ENCODE measurements at places on chromosomes 2 and 18. TPM values are rescaled to one million over a fixed set of nuclear protein-coding genes. Genes with fewer than 3 reads are reported as not detected.
A peak's percentile ranks its signal among the peaks of the same experiment; 100 is the strongest.

EIF2B4 gene
- total RNA-seq = 50.1 TPM

CCDC138 gene
- total RNA-seq = 1.2 TPM

HNRNPLL gene
- 61.5 TPM for total RNA-seq

NEU2 gene
- total RNA-seq = not detected

CXCR2 gene
- total RNA-seq = 0.11 TPM

ACKR3 gene
- total RNA-seq = 50.5 TPM

ANKRD36C gene
- total RNA-seq = 20.3 TPM

ITSN2 gene
- 47.0 TPM for total RNA-seq

PLGLB1 gene
- total RNA-seq = 3.4 TPM

DNA sequence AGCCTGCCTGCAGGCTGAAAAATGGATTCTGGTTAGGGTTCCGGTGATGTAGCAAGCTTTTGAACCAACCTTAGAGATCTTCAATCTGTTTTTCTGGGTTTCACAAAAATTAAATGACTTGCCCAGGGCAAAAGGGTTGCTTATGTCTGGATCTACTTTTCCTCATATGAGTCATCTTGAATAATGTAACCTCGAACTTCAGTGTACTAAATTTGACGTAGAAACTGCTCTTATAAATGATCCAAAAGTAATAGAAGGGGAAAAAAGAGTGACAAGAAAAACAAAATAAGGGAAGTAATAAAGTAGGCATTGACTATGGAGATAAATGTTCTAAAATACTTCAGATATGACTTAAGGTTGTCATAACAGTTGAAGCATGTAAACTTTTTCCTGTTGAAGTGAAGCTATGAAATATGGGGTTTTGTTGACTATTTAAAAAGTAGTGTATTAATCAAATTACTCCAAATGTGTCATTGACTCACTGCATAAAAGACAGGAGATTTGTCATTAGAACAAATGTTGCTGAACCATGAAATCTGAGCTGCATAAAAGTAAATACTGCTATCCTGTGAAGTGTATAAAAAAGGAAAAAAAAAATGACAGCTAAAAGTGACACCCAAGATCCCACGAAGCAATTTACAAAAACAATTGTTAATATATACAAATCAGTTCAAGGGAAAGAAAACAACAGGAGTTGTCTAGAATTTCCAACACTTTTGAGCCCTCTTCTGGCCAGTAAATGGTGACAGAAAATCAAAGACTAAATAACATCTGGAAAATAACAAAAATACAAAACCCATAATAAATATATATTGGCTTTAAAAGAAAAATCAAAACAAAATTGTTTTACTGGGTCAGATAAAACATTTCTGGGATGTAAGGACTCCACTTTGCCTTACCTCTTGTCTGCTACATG, 103.6 kb upstream of the SERPINE2 start:
- no peak for DNase-seq

- no peak for DNase-seq
Observed at GRCh38 chr2:147223119-147223518, 621.7 kb upstream of the ACVR2A start.

GRCh38 chr18:24934258-24934932, 417.6 kb downstream of the ZNF521 start:
- peak; percentile 37 for DNase-seq

GRCh38 chr2:216735668-216736067, 40.3 kb upstream of the IGFBP5 start:
- no peak for DNase-seq

DNA sequence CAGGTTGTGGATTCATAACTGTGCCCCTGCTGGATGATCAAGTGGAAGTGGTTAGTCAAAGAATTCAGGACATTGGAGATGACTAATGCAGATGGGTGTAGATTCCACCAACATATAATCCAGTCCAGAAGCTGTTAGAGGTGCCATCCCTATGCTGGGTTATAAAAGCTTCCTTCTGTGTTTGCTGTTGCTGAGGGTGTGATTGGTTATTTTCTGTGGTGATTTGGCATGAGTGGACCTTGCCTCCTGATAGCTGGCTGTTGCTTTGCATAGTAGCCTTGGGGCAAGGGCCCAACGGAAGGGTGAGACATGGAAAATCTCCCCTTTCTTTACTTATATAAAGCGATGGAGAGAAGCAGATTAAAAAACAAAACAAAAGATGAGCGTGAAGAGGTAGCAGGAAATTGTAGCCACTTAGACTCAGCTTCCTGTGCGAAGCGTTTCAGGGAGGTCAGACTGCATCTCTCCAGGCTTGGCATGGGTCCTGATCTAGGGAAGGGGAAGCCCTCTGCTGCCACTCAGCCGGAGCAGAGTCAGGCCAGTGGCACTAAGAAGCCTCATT, 190.4 kb downstream of the FMNL2 start:
- no peak for DNase-seq

DNA sequence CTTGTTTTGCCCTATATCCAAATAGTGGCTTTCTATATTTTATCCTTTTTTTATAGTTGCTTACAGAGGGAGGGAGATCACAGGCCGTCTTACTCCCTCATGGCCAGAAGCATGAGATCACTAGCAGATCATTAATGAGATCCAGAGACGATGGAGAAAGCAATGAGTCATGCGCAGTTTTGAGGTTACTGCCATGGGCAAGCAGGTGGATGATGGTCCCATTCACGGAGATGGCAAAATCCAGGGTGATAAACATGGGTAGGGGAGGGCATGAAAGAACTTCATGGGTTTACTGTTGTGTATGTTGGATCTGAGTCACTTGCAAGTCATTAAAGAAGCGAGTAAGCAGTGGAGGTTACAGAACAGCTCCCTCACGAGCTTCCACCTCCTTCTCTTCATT, 60.4 kb downstream of the C18orf63 start:
- DNase-seq = peak; percentile 75

GRCh38 chr18:6994056-6994770, 123.4 kb downstream of the LAMA1 start:
- DNase-seq = no peak

- DNase-seq = no peak
Observed at GRCh38 chr2:144097440-144098225, 422.3 kb downstream of the ZEB2 start.

GRCh38 chr18:56910237-56910636, 236.7 kb upstream of the BOD1L2 start:
- DNase-seq = no peak

GRCh38 chr2:151624271-151624670, 110.0 kb downstream of the NEB start:
- no peak for DNase-seq

DNA sequence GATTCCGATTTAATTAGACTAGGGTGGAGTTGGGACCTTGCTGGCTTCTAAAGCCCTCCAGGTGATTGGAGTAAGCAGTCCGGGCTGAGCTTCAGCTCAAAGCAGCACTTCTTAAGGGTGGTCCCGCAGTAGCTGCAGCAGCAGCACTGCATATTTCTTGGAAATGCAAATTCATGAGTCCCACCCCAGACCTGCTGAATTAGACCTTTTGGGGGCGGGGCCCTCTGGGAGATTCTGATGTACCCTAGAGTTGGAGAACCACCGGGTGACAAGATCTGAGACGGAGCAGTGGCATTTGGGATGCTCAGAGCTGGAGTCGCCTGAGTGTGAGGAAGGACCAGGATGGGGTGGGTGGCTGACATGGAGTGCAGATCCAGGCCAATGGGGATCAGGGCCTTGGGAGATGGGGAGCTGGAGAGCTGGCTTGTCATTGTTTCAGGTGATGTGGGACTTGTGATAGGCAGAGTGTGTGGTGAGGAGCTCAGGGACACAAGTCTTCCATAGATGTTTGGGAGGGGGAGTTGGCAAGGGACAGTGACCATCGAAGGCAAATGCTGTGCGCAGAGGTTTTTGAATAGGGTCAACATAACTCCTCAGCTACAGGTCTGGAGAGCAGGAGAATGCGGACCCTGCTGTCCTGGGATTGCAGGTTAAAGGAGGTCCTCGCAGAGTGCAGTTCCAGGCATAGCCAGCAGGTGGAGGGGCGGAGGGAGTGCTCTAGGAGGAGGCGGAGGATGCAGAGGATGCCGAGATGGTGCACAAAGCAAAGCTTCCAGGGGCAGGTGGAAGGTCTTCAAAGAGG, 130.9 kb upstream of the RAB12 start:
- DNase-seq = no peak

DNA sequence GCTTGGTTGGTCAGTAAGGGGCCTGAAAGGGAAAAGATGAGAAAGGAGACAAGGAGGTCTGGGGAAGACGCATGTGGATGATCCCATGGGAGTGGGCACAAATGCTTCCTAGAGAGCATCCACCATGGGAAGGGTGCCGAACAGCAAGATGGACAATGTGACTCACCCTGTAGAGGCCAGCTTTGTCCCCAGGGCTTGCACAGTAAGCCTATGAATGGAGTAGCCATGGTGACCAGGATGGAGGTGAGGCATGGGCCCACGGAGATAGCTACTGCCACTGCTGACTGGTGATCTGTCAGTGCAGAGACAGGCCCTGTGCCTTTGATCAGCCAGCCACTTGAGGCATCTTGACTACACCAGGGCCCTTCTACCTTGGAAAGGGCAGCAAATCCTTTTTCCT, 172.6 kb downstream of the HAUS1 start:
- DNase-seq = no peak

- DNase-seq = no peak
Observed at GRCh38 chr2:29039718-29040480, 34.4 kb downstream of the PCARE start.

- DNase-seq = no peak
Observed at GRCh38 chr2:16209799-16210198, 269.4 kb downstream of the MYCN start.

DNA sequence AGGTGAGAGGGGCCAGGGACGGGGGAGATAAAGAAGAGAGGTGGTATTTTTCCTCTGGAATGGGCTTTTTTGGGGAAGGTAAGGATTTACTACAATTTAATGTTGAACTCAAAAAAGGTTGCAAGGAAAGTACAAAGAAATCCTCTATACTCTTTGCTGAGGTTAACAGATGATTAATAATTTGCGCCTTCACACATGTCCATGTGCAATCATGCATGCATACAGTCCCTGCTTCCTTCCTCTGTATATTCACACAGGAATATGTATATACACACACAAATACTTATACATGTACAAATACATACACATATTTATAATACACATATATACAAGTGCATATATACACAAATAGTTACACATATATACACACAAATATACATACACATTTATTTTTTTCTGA, 193.4 kb downstream of the NBAS start:
- DNase-seq = no peak

- no peak for DNase-seq
Observed at GRCh38 chr18:49100226-49100968, 149.6 kb upstream of the SMAD7 start.

DNA sequence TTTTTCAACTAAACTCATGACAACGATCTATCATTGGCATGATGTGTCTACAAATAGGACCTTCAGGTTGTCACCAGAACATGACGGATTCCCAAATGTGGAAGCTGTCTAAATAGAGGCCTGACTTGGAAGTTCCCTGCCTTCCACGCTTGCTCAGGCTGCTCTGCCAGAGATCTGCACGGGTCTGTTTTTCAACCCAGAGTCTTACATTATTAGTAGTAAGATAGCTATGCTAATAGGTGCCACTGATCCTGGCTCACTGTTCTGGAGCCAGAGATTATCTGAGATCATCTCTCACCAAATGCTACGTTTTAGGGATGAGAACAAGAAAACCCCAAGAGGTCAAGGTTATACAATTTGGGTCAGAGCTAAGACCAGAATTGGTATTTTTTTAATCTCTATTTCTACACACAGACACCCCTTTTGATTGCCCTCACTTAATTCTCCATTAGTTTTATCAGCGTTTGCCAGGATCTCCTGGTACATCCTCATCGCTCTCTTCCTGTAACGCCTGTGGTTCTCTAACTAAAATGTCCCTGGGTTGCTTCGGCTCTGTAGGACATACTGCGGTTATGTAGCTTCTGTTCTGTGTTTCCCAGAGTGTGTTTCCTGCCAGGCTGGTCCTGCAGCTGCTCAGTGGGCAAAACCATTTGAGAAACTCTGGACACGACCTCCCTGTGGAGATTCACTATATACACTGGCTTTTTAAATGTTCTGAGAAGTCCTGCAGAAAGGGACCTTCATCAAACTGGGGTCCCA, 5.7 kb downstream of the CDC42EP3 start:
- DNase-seq = no peak

DNA sequence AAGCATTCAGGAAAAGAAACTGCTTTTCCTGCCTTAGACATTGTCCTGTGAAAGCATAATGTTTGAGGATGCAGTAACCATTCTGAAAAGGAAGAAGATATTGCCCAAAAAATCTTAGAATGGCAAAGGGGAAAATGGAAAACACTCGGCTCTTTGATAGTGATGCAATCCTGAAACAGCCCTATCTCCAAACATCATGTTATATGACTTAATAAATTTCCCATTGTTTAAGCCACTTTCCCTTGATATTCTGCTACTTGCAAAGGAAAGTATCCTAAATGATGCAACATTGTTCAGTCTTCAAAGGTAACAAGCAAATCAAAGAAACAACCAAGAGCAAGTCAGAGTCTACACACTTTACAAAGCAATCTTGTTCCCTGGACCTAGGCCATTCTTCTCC, 78.5 kb downstream of the EXOC6B start:
- no peak for DNase-seq

GRCh38 chr18:77897606-77898005, 648.0 kb downstream of the GALR1 start:
- DNase-seq = no peak

DNA sequence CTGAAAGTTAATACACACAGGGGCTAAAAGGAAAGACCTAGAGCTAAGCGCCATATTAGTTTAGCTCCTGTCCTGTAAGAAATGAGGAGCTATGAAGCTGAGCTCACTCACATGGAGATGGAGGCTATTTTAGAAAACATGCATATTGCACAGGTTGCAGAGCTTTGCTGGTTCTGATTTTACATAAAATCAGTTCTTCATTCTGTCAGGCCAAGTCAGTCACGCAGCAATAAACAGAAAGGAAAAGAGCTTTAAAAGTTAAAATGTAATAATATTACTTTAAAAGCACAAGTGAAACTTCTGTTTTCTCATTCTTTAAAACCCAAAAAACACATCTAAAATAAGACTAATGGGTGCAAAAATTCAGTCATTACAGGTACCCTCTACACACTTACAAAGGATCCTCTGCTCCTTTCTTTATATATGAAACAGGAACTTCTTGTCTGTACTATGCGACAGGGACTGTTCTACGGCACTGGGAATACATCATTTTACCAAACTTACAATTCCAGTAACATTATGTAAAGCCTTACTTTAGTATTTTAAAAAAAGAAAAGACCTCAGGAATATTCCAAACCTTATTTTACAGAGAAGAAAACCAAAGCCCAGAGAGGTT, 113.8 kb downstream of the THADA start:
- no peak for DNase-seq

DNA sequence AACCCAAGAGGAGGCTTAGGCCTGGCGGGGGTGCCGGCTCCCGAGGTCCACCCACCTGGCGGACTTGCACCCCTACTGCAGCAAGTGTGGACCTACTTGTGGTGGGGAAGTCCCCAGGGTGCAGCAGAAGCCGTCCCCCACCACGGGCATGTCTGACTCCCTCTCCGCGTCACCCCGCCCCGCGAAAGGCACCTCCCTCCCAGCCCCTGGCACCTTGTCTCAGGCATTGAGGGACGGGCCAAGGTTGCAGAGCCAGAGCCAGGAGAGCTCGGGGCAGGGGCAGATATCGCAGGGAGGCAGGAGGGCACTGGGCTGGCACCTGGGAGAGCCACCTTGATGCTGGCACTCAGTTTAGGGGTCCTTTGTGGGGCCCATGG, 19.0 kb downstream of the CROCC2 start:
- no peak for DNase-seq

GRCh38 chr2:1830936-1831619, 86.8 kb upstream of the PXDN start:
- DNase-seq = no peak
